NCI-H187 treated with DMSO at 0.1 percent for 48 hours (cell line): ENCODE measurements at places on chromosomes 5 and 9.
A peak's percentile ranks its signal among the peaks of the same experiment; 100 is the strongest.

DNA sequence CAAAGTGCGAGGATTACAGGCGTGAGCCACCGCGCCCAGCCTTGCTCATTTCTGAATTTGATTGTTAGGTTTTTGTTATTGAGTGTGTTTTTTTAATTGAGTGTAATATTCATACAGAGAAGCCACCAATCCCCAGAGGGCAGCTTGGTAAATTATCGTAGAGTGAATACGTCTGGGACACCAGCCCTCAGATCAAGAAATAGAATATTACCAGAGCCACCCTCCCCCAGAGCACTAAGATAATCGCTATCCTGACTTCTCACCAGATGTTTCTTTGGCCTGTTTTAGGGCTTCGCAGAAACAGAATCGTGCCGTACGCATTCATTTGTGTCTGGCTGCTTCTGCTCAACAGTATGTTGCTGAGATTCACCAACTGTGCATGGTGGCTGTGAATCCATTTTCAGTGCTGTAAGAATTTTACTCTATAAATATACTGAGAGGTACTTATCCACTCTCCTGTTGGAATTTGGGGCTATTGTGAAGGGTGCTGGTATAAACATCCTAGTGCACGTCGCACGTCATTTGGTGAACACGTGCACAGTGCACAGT lies 37.8 kb upstream of the RUFY1 start:
- no peak for DNase-seq

DNA sequence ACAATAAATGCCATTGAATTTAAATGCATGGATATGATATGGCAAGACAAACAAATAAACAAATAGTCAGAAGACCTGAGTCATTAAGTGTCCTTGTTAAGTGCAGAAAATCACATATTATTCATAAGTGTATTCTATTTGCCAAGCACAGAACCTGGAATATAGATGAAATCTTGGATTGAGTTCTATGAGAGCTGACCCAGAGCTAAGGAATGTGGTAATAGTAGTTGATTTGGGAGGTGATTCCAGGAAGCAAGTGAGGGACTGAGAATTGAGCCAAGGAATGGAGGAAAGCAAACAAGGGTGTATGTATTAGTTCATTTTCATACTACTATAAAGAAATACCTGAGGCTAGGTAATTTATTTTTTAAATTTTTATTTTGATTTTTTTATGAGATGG lies 208.9 kb downstream of the TRIM32 start:
- DNase-seq, result no peak

DNA sequence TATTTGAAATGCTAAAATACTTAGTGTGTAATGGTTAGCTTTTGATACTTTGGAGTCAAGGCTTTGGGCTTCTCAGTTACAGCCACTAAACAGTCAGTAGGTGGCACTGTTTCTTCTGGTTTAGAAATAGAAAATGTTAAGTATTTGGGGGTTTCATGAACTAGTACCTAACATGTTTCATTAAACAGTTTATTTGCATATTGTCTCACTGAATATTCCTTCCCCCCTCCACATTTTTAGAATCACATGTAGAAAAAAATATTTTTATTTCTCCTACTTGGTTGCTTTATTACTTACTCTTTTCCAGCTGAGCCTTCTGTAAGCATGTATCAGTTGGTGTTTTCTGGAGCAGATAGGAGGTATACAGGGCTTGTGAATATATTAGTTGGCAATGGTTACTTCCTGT lies 48.0 kb downstream of the IPO11 start:
- peak; percentile 4 for DNase-seq

- DNase-seq, result no peak
Observed at GRCh38 chr9:106799152-106799551, 63.8 kb upstream of the ZNF462 start.

- DNase-seq, result no peak
Observed at GRCh38 chr5:73295921-73296320, 122.9 kb downstream of the TMEM174 start.

DNA sequence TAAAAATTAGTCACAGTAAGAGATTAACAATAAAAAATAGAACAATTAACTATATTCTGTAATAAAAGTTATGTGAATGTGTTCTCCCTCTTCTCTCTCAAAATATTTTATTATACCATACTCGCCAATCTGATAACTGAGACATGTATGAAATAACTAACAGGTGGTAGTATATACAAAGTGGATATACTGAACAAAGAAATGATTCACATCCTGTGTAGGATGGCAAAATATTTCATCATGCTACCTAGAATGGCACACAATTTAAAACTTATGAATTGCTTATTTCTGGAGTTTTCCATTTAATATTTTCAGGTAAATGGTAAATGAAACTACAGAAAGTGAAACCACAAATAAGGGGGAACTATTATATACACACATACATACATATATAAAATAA lies 152.5 kb downstream of the RNF180 start:
- DNase-seq, result no peak

DNA sequence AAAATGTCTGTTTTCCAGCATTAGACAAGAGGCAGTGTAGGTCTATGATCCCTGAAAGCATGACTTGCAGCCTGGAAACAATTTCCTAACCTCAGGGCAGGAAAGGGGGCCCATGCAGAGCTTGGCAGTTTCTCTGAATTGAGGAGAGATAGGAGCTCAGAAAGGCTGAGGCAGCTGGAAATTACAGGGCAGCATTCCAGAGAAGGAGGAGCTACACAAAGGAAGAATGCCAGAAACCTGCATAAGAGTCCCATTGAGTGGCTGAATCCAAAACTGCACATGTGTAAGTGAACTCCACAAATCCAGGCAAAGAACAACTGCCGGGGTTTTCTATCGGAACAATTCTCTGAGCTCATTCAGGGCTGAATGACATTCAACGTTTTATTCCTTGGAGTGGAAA lies 346.8 kb downstream of the PIK3R1 start:
- peak; percentile 18 for DNase-seq

DNA sequence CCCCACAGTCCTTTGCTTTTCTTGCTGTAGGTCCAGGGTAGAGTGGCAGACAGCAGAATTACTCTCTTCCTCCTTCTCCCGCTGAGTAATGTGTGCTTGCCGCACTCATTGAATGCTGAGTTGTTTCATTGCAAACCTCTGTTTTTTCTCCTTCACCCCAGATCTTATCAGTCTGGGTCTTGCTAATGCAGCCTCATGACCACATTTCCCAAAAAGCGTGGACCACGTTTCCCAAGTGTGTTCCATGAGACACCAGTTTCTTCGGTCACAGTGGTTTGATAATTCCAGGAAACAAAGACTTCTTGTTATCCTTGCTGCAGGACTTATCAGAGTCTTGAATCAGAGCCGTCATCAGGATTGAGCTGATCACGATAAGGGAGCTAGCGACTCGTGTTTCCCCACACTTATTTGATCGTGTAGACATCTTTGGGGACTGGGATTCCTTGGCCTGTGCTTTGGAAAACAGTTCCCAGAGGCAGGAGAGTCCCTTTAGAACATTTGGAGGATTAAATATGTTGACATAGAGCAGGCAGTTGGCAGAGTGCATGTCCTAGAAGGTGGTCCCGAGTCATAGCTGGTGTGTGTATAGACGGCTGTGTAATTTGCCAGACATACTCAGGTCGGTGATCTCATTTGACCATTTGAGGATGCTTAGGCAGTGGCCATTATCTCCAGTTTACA lies 4.4 kb downstream of the LRRC8A start:
- no peak for DNase-seq

DNA sequence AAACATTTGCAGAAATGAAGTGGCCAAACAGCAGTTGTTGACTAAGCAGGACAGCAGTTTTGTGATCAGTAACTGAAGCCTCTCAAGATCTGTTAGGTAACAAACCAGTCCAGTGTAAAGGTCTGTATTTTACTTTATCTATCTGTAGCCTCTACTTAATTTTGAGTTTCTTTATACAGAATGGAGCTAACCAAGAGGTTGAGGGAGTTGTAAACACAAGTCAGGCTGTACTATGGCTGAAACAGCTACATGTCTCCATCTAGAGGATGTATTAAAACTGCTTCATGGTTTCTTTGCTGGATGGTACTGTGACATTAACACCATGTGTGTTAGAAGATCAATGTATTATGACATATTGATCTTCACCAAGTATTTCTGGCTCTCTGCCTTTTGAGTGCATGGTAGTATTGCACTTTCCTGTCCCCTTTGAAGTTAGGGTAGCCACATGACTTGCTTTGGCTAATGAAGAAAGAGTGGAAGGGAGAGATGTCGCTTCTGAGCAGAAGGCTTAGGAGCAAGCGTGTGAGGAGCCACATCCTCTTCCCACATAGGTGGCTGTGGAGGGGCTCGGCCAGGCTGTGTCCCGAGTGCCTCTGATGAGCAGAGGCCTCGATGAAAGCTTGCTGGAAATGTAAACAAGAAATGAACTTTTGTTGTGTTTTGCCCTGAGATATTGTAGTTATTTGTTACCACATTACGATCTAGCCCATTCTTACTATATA lies 105.6 kb upstream of the PCA3 start:
- DNase-seq, result no peak

DNA sequence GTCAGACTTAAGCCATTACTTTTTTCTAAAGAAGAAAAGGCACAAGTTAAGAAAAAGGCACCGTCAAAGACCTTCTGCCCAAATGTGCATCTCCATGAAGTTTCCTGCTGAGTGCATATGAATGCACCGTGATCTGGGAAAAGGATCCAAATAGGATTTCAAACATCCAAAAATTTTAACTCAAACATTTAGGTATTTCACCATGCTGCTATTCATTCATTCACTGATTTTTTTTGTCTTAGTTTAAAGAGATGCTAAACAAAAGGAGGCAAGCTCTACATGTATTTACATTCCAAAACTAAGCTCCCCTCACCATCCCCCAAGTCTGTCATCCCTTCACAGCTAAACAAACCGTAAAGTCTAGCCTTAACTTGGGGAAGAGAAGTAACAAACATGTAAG lies 291.9 kb downstream of the ARL15 start:
- DNase-seq, result no peak

DNA sequence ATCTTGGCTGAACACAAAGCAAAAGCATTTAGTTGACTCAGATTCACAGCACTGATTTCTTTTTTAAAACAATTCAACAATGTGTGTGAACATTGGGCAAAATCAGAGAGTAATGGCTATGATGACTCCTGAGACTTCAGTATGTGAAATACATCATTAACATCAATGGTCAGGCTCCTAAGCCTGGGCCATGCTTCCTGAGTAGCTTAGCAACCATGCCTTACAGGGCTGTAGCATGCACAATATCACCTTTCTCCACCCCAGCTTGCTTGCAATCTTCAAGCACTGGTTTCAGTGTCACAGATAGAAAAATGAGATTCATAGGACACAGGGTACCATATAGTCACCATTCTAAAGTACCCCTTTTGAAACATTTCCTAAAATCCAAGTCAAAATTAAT lies 41.3 kb downstream of the MACROH2A1 start:
- DNase-seq, result no peak

GRCh38 chr9:4425319-4426045 lies 64.8 kb upstream of the SLC1A1 start:
- DNase-seq, result no peak

GRCh38 chr5:64854855-64855254 lies 86.1 kb downstream of the CWC27 start:
- no peak for DNase-seq

DNA sequence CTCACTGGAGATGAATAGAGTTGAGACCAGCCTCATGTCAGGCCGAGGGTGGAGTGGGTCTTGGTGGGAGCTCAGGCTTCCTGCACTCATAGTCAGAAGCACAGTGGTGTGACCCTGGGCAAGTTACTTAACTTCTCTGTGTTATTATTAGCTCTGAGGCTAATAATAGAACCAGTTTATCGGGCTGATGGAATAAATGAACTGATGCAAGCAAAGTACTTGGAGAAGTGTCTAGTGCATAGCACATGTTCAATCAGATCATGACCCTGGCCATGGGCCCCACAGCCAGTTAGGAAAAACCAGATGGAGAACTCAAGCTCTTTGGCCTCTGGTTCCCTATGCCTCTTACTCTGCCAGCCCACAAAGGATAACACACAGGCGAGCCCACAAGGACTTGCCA lies 45.3 kb upstream of the OSMR start:
- no peak for DNase-seq

GRCh38 chr5:172868924-172869591 lies 35.0 kb downstream of the ERGIC1 start:
- DNase-seq, result no peak

DNA sequence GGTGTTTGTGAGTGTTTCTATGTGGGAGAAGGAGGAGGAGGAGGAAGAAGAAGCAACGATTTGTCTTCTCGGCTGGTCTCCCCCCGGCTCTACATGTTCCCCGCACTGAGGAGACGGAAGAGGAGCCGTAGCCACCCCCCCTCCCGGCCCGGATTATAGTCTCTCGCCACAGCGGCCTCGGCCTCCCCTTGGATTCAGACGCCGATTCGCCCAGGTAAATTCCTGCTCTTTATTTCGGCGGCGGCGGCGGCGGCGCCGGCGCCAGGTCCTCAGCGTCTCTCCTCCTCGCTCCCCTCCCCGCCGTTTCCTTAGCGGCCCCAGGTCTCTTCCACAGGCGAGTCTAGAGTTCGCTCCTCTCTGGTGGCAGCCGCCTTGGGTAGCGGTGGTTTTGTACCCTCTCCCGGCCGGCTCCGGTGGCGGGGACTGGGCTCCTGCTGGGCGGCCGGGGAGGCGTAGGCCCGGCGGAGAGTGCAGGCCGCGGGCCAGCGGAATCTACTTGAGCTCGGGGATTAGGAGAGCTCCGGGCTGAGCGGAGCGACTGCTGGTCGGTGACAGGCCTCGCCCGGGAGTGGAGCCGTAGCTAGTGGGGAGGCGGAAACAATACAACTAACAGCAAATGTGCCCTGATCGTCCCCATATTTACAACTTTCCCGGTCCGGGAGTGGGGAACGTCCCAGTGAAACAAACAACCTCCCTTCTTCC lies 547 bp downstream of the NIPBL start:
- no peak for DNase-seq

GRCh38 chr5:107646418-107646817 lies 24.3 kb downstream of the EFNA5 start:
- no peak for DNase-seq

DNA sequence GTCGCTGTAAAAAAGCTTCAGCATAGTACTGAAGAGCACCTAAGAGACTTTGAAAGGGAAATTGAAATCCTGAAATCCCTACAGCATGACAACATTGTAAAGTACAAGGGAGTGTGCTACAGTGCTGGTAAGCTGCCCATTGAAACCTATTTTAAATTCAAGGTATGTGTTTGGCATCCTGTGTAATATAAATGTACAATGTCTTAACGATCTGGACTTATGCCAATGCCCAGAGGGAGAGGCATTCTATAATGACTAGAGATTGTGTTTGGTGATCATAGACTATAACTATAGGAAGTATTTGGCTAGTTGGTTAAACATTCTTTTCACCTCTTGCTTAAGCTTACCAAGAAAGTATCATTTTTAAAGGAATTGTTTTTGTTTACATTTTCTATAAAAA lies 95.7 kb downstream of the INSL6 start:
- DNase-seq, result no peak

- no peak for DNase-seq
Observed at GRCh38 chr5:135439231-135440205, 7.6 kb downstream of the DCANP1 start.

GRCh38 chr5:159217236-159217635 lies 7.9 kb upstream of the RNF145 start:
- no peak for DNase-seq

DNA sequence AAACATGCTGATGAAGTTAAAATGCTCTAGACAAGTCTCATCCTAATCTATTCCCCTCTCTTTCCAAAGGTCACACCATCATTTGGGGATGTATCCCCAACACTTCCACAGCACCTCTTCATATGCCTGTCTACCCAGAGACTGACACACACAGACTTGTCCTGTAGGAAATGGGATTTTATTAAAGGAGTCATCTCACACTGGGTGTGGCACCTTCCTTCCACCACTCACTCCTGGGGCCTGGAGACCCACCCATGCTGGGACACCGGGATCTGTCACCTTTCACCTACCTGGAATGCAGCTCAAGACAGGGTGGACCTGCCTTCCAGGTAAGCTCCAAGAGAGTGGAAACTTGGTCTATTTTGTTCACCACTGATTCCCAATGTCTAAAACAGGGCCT lies 99.4 kb upstream of the HAND1 start:
- no peak for DNase-seq
